Amygdala (tissue), 56 donors: ENCODE measurements at places on chromosomes 16 and 17.

DNA sequence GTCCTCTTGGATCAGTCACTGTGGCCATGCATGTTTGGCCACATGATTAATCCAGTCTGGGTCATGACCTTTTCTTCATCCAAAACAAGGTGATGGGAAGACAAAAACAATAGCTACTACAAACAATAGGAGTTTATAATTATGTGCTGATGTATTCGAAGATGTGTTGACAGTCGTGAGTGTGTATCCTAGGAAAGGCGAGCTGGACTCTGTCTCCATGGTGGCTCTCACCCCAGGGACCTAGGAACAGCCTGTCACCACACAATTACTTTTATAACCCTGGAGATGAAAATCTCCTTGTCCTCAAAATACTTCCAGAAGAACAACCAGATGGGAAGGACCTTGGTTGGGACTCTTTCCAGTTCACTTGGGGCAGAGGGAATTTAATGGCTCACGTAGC, 9.8 kb upstream of the PLK1 start:
- no peak for DNase-seq

DNA sequence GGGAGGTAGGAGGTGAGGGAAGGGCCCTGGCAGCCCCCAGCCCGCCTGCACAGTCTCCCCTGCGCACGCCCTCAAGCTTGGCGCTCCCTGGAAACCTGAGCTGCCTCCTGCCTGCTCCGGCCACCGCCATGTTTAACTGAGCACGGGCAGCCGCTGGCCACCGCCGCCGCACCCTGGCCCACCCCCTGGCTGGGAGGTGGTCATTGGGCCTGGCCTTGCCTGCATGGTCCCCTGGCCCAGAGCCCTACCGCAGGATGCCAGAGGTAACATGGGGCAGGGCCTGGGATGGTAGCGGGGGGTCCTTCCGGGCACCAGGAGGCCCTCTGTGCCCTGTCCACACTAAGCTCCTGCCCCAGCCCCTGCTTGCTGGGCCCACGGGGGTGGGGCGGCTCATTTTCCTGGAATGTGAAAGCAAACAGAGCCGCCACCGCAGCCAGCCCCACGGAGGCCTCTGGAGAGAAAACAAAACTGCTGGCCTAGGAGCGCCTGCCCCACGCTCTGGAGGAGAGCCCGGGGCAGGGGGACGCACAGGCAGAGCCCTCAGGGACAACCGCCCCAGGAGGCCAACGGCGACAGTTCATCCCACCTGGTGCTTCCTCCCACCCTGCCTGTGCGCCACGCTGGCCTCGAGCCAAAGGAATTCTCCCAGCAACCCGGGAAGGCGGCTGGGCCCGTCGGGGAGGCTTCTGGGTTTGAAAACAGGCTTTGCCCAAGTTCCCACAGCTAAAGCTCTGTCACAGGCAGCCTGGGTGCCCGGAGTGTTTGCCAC, 8.9 kb downstream of the NHERF2 start:
- DNase-seq, result no peak

DNA sequence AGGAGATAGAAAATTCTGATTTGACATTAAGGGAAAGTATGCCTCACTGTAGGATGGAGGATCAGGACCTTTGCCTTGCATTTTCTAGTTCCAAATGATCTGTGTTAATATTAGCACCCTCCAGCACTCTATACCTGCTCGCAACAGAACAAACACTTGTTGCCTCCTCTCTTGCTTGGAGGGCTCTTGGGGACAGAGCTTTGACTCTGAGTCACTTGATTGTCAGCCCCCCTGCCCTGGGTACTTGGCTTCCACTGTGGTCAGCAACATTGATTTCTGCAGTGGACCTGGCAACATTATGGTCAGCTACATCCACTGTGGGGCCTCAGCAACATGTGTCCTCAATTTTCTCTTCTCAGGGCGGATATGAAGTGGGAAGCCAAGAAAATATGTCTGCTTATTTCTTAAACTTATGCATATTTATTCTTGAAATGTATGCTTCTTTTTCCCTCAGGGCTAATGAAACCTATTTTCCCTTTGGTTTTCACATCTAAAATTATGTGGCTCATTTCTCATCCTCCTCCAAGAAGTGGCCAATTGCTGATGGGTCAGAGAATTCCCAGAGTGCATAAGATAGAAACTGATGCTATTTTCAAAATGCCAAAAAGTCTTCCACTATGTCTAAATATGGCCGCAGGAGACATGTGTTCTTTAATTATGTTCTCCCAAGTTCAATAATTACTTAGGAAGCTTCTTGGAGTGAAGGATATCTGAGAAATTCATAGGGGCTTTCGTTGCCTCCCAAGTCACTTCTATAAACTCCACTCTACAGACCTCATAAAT, 94.6 kb upstream of the SMIM36 start:
- no peak for DNase-seq

- no peak for DNase-seq
These were observed 589.8 kb downstream of the HS3ST4 start for GRCh38 chr16:26281381-26282110.

GRCh38 chr16:48612611-48613010, 2.6 kb upstream of the N4BP1 start:
- no peak for DNase-seq

DNA sequence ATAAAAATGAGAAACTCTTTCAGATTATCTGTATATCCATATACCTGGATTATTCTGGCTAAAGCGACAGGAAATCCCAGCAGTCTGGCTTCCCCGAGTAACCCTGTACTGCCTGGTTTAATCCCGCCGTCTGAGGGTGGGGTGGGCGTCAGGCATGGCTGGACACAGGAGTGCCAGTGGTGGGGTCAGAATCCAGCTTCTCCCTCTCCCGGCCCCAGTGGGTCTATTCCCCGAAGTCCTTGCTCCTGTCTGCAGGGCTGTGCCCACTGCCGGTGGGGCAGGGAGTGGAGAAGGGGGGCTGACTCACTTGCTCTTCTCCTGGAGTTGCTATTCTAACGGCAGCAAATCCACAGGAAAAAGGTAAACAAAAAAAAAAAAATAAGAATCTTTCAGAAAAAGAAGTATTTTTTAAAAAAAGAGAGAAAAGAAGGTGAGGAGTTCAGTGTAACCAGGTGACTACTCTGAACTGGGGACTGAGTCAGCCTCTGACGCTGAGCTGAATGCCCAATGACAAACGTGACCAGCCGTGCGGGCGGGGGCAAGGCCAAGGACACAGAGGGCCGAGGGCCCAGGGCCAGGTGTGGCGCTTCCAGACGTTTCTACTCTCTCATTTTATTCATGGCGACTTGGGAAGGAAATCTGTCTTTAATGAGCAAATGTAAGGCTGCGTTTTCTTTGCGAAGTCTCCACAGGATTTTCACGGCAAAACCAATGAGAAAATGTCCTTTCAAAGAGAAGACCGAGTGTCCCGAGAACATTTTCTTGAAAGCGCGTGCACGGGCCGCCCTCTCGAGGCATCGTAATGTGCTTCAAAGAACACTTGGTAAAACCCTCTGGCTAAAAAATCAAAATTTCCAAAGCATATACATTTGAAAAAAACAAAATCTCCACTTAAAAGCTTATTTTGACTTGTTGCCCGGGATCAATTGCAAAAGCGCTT, 20.2 kb downstream of the FOXF1 start:
- DNase-seq, result no peak

DNA sequence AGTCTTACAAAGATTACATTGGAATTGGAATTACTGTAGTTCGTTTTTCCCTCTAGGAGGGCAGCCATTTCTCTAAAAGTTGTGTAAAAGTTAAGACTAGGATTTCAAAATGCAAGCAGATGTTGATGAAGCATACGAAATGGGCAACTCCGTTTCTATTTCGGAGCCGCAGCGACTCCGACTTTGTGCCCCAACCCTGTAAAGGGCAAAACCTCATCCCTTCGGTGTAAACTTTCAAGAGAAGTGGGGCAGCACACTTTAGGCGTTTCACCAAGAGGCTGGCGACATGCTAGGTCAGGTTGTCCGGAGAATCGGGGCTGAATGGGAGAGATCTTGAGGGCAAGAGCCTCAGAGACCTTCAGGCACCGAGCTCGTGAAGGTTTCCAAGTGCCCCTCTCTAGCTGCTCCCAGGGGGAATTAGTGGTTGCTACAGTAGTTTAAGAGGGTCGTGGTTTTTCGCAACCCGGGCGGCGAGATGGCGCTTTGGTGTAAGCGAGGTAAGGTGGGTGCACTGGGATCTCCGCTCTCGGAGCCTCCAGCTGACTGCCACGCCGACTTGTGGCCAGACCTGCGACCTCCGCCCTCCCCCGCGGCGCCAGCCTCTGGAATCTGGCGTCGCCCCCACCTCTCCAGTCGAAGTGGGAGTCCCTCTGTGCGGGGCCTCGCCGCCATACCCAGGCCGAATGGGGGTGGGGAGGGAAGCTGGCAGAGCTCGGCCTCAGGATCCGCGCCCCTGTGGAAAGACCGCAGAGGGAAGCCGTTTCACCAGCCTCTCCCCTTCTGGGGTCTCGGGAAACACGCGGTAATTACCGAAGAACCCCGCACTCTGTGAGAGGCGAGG, 1.0 kb upstream of the HEXIM2 start:
- DNase-seq, result no peak

GRCh38 chr16:14095883-14096551, 24.9 kb downstream of the MRTFB start:
- DNase-seq, result no peak

- no peak for DNase-seq
These were observed 3.0 kb downstream of the NLRC3 start for GRCh38 chr16:3574195-3574594.

DNA sequence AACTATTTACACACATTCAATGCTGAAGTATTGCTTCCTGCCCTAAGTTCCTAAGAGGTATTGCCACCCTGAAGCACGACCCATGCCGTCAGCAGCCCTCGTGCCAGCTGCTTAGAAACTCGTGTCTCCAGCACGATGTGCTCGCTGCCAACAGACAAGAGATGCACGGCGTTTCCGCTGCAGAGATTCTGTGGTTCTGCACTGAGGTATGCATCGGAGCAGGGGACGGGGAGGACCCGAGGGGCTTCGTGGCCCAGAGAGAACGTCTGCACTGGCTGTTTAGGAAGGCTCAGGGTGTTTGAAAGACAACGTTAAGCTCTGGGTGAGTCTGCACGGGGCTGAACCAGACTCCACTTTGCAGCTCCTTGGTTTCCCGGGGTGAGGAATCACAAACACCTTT, 82.7 kb upstream of the CREBBP start:
- no peak for DNase-seq

DNA sequence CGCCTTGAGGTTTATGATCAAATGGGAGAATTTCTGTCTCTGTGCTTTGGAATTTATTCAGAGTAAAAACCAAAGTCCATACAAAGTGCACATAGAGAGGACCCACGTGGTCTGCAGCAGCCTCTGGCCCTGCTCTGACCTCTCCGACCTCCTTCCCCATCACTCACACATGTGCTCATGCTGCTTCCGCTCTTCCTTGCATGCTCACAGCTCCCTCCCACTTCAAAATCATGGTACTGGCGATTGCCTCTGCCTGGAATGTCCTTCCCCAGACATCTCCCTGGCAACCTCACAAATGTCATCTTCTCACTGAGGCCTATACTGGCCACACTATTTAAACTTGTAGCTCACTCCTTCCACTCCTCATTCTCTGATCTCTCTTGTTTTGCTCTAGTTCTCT, 418.0 kb downstream of the CA10 start:
- DNase-seq, result no peak

DNA sequence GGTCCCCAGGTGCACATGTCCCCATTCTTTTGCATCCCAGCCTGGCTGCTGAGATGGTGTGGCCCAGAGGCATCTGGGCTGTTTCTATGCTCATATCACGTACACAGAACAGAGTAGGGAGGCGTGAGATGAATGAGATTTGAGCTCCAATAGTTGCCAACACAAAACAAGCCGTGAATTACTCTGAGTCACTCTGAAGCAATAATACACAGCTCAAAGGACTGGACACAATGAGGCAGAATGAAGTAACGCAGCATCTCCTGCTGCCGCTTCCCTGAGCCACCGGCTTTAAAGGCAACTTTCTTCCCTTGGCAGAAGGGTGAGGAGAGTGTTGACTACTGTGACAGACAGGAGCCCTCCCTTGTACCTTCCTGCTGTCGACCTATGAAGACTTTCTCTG, 33.9 kb upstream of the CLEC18B start:
- DNase-seq, result no peak

- DNase-seq, result no peak
These were observed 308.6 kb upstream of the ZFHX3 start for GRCh38 chr16:73356401-73357079.

DNA sequence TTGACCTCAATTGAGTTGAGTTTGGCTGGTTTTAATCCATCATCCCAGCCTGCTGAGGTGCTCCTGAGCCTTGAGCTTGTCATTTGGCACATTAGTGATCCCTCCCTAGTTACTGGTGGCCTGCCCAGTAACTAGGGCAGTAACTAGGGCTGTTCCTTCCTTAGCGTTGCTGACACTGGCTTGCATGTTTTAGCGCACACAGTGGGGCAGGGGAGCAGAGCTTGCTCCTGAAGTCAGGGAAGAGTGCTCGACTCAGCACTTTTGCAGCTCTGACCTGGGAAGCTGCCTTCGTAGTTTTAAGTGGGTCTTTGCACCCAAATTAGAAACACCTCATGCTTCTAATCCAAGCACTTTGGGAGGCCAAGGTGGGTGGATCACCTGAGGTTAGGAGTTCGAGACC, 15.7 kb downstream of the CCDC42 start:
- no peak for DNase-seq

DNA sequence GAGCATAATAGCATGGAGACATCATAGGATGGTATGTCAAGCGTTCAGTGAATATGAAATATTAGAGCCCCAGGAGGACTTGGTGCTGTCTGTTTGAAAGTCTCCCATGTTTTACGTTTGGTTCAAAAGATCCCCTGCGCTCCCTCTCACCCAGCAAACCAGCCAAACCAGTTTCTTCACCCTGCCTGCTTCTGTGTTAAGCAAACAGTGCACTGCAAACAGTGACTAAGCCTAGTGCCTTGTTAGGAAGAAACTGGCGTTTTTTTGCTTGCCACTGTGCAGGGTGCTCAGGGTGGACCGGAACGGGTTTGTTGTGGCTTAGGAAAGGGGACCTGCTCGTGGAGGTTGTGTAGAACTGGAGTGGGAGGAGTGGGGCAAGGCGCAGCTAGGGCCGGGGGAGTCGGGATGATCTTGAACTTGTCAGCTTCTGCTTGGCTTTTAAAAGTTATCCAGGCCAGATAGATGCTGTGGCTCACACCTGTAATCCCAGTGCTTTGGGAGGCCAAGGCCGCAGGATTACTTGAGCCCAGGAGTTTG, 7.7 kb downstream of the CDH1 start:
- DNase-seq, result no peak

GRCh38 chr16:50718761-50719400, 23.0 kb upstream of the CYLD start:
- no peak for DNase-seq

DNA sequence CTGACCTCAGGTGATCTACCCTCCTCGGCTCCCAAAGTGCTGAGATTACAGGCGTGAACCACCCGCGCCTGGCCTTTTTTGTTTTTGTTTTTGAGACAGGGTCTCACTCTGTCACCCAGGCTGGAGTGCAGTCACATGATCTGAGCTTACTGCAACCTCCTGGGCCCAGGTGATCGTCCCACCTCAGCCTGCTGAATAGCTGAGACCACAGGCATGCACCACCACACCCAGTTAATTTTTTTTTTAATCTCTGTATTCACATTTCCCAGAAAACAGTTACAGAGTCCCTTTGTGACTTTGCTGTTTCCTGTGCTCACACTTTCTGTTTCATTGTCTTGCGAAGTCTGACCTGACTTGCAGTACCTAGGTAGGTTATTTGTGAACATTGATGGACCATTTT, 2.7 kb downstream of the CLUAP1 start:
- DNase-seq, result no peak

GRCh38 chr17:8922928-8923327, 42.6 kb downstream of the PIK3R5 start:
- DNase-seq, result no peak
